ENCODE measurements at places on chromosomes 5 and 9. TPM values are rescaled to one million over a fixed set of nuclear protein-coding genes. Genes with fewer than 3 reads are reported as not detected.

GRCh38 chr9:20568400-20568799 is 53.9 kb downstream of the MLLT3 start:
- H3K4me1 ChIP-seq, result no peaks in the 10 kb centered on the region
- H3K27me3 ChIP-seq, result peaks cover 8% of the 10 kb centered on the region
- H3K36me3 ChIP-seq, result no peaks in the 10 kb centered on the region
- DNase-seq, result no peak
- H3K27ac ChIP-seq, result no peak overlapping the region
- no peak overlapping the region for H3K4me3 ChIP-seq

- H3K36me3 ChIP-seq, result peaks cover 18% of the 10 kb centered on the region
- no peak overlapping the region for H3K27ac ChIP-seq
- no peak overlapping the region for H3K4me3 ChIP-seq
- no peaks in the 10 kb centered on the region for H3K27me3 ChIP-seq
- no peaks in the 10 kb centered on the region for H3K4me1 ChIP-seq
Measured at GRCh38 chr9:86027767-86028166, 71.6 kb downstream of the GOLM1 start.

GRCh38 chr9:122392714-122393113 is 21.9 kb downstream of the PTGS1 start:
- no peak for DNase-seq
- no peaks in the 10 kb centered on the region for H3K27me3 ChIP-seq
- no peak overlapping the region for H3K27ac ChIP-seq
- H3K4me1 ChIP-seq, result no peaks in the 10 kb centered on the region

DNA sequence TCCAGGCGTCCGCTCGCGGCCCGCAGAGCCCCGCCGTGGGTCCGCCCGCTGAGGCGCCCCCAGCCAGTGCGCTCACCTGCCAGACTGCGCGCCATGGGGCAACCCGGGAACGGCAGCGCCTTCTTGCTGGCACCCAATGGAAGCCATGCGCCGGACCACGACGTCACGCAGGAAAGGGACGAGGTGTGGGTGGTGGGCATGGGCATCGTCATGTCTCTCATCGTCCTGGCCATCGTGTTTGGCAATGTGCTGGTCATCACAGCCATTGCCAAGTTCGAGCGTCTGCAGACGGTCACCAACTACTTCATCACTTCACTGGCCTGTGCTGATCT is 294 bp downstream of the ADRB2 start:
- peak overlapping the region; percentile 58 for H3K4me3 ChIP-seq
- no peak for DNase-seq
- peaks cover 14% of the 10 kb centered on the region for H3K4me1 ChIP-seq
- no peaks in the 10 kb centered on the region for H3K27me3 ChIP-seq

The CDKN2B-AS1 gene
- 1.7 TPM for total RNA-seq

The F2RL1 gene
- total RNA-seq, result 119 TPM

Measured in HCT116 (cell line).